Thyroid gland (tissue), 4 donors: ENCODE measurements at places on chromosomes 16 and 17. TPM values are rescaled to one million over a fixed set of nuclear protein-coding genes. Genes with fewer than 3 reads are reported as not detected.
A peak's percentile ranks its signal among the peaks of the same experiment; 100 is the strongest.

Gene DPEP2
- 1.9 TPM for total RNA-seq

Gene CSH2
- total RNA-seq = not detected

Gene HSD11B2
- 7.9 TPM for total RNA-seq

Gene PRSS33
- not detected for total RNA-seq

Gene KRT40
- total RNA-seq = not detected

Gene PLEKHH3
- total RNA-seq = 30.4 TPM

Gene GLIS2
- total RNA-seq = 5.5 TPM

Gene GAA
- total RNA-seq = 42.1 TPM

Gene PLD6
- 1.7 TPM for total RNA-seq

Gene TPSG1
- total RNA-seq = not detected

Gene DPEP3
- total RNA-seq = 0.11 TPM

Gene TMEM231
- 8.8 TPM for total RNA-seq

GRCh38 chr17:41917679-41918313 is 955 bp downstream of the ACLY start:
- peak; percentile 66 for DNase-seq

- no peak for DNase-seq
These were observed 2228.4 kb downstream of the TP53TG3F start for GRCh38 chr16:35687781-35688180.

DNA sequence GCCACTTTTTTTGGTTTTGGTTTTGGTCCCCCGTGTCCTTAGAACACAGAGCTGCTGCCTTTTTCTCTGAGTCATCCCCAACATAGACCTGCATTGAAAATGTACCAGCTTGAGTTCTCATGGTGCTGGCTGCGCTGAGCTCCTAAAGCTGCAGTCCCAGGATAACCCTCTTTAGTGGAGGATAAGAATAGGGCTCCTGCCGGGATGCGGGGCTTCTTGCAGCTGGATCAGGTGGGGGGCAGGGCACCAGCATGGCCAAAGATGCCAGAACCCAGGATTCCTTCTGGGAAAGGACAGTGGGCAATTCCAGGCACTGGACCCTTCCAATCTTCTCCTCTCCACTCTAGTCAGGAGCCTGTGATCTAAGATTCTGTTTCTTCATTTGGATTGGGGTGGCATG is 8.3 kb upstream of the CLUH start:
- no peak for DNase-seq

GRCh38 chr16:168424-168823 is 2.6 kb downstream of the HBM start:
- DNase-seq = no peak

DNA sequence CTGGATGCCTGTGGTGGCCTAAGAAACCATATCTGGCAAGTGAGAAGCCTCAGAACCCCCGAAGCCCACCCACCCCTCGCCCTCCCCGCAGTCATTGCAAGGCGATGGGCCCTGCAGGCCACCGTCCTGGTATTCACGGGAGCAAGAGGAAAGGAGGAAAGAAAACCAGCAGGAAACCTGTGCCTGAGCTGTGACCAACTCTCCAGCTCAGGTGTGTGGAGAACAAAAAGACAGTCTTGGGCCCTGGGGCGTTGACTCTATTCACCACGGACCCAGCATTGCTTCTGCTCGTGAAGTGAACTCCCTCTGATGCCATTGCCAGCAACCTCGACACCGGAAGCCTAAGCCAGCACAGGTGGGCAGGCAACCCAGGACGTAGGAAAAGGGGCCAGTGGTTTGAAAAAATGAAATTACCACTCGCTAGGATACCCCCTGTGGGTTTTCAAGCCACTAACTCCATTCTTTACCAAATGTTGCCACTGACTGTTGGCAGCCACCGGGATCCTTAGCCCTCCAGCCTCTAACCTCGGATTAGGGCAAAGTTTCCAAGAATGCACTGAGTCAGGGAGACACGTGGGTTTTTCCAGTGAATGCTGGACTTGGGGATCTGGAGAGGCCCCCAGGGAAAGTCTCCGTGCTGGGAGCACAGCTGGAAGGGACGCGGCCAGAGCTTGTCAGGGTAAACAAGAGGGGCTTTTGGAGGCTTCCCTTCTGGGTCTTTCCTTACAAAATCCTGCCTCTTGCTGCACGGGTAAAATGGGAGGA is 25.1 kb downstream of the FA2H start:
- no peak for DNase-seq

- DNase-seq = no peak
These were observed 15.5 kb downstream of the GSE1 start for GRCh38 chr16:85628645-85629044.

- peak; percentile 90 for DNase-seq
These were observed 76.4 kb downstream of the SEC14L1 start for GRCh38 chr17:77217123-77217522.

DNA sequence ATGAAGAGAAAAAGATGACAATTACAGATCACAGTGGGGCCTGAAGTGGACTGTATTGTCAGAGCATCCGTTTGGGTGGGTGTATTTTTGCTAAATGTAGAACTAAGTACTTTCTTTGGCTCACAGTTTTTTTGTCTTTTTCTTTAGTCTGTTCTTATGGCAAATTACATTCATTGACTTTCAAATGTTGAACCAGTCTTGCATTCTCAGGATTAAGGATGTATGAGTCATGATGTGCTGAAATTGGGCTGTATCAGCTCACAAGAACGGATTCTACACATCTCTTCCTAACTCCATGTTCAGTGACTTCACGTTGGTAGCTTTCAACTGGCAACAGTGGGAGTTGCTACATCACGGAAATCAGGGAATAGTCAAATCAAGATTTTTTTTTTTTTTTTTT is 66.5 kb downstream of the TEX2 start:
- DNase-seq = no peak

GRCh38 chr16:84808826-84809225 is 11.0 kb upstream of the CRISPLD2 start:
- DNase-seq = no peak

DNA sequence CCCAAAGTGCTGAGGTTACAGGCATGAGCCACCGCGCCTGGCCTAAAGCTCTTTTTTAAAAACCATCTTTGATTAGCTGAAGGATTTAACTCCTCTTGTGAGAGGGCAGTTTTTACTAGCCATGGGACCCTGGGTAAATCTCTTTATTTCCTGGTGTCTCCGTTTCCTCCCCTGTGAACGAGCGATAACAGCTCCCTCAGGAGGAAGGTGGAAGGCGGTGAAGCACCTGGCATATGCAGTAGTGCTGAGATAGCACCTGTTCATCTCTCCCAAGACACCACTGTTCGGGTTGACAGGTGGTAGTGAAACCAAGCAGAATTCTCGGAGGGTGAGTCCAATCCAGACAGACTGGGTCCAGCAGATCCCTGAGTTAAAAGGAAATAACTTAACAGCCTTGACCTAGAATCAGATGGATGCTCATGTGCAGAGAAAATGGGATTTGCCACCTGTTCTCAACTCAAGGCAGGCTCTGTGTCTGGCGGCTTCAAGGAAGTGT is 86.2 kb downstream of the CRISPLD2 start:
- no peak for DNase-seq

GRCh38 chr16:10967986-10968385 is 23.6 kb downstream of the CLEC16A start:
- no peak for DNase-seq
